HFFc6 (cell line): ENCODE measurements at places on chromosomes 2 and 18. TPM values are rescaled to one million over a fixed set of nuclear protein-coding genes. Genes with fewer than 3 reads are reported as not detected.

GRCh38 chr2:233501198-233502076 lies 65.1 kb downstream of the USP40 start:
- peak; percentile 30 for DNase-seq

DNA sequence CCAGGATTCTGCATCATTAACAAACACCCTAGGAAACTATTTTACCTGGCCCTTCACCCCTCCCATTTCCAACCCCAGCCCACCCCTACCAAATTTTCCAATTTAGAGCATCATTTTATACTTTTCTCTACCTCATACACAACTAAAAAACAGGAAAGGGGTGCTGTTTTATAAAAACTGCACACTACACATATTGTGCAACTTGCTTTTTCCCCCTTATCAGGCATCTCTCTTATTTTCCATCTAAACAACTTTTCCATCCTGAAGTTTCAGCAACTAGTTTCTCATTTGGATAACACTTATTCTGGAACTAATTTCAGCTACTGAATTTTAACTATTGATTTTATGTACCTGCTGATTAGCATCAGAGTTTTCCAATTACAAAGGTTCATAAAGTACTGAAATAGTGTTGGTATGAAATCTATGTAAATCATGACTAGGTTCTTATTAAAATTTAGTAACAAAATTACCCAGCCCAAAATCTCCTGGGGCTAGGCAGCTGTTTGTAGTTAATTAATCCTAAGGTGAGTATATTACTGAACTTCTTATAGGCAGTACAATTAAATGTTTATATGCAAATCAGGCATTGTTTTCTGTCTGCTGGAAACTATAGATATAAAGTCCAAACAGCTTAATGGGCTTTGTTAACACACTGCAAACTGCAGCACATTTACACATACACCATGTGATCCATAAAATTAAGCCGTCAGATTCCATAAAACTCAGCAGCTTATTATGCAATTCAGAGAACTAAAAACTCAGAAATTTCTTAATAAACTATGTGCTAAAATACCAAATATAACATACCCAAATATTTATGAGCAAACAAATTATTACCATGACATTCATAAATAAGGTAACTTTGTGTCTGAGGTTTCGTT lies 7.9 kb downstream of the SF3B1 start:
- DNase-seq = no peak

DNA sequence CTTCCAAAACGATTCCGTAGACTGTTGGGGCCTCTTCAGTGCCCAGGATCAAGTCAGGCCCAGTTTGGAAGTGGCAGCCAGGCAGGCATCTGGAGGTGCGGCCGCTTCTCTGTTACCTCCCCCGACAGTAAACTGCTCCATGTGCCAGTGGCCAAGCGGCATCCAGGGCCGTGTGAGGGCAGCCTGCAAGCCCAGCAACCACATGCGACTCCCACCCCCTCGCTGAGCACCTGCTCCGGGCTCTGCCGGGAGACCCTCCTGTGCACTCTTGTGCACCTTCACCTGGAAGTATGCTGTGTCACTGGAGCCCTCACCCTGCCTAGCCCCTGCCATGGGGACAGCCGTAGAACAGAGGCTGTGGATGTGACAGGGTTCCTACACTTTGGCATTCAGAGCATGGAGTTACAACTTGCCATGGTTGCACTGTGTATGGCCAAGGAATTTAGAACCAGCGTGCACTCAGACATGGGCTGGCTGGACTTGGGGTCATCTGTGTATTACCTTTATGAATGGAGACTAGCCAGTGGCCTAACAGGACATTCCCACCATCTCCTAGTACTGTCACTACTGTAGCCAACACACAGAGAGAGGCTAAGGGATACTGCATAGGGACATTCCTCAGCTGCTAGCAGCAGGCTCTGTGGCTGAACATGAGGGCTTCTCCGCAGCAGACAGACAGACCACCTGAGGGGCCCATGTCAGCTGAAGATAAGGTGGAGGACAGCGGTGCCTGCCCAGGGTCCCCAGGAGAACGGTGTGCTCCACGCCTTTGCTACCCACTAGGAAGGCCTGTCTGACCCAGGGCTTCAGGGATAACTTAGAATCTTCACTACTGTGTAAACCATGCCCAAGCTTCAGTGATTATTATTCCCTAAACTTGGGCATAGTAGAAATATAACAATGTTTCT lies 25.0 kb upstream of the FAHD2A start:
- no peak for DNase-seq

DNA sequence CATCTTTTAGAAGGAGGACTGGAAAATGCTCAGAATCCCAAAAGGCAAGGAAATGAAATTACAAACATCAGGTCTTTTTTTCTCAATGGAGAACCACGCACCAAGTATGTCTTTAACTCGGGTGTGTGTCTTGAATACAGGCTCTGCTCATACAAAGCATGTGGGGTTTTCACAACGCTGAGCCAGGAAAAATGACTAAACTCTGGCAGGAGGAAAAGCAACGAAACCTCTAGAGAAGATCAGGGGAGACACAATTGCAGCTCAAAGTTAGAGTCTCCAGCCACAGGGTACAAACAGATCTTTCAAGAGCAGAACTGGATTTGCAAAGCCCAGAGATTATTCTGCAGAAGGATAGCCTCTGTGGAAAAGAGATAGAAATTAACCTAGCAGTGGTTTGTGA lies 42.8 kb upstream of the TPO start:
- no peak for DNase-seq

GRCh38 chr2:159982270-159982669 lies 80.1 kb downstream of the PLA2R1 start:
- peak; percentile 70 for DNase-seq

DNA sequence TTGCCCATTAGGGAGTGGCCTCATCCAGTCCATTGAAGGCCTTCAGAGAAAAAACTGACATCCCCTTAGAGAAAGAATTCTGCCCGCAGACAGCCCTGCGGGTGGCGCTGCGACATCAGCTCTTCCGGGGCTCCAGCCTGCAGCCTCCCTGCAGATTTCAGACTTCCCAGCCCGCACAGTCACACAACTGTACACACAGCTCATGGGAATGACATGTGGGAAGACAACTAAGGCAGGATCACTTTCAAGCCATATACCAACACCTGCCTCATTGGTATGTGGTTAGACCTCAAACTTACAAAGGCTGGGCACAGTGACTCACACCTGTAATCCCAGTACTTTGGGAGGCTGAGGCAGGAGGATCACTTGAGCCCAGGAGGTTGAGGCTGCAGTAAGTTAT lies 24.8 kb upstream of the TUBB6 start:
- DNase-seq = peak; percentile 40

DNA sequence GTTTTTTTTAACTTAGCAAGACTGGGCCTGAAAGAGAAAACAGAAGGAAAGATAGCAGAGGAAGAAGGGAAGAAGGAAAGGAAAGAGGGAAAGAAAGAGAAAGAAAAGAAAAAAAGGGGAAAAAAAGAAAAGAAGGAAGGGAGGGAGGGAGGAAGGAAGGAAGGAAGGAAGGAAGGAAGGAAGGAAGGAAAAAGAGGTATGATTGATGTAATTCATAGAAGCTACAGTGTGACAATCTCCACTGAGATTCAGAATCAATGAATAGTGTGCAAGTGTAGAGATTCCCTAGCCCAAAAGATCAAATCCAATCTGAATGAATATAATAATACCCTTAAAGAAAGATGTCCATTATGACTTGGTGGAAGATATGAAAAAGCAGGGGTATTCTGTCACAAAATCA lies 126.9 kb upstream of the DNAJC10 start:
- no peak for DNase-seq

GRCh38 chr2:95353055-95353575 lies 49.4 kb upstream of the FAHD2A start:
- DNase-seq = no peak

GCKR gene
- total RNA-seq = not detected in 3 replicates

DSG3 gene
- not detected in 3 replicates for total RNA-seq

PARD3B gene
- total RNA-seq = 14.5 to 19.6 TPM (median 14.7 TPM) in 3 replicates

DAPL1 gene
- total RNA-seq = not detected in 3 replicates

IL36A gene
- total RNA-seq = not detected in 3 replicates
